Stimulated activated CD4-positive, alpha-beta T cell treated with anti-CD3 and anti-CD28 coated beads, Interleukin-4, amount 100 ng/mL, for 1 hour (primary cell): ENCODE measurements at places on chromosomes 6 and 20.

- DNase-seq: no peak
Observed at GRCh38 chr6:163250116-163250515, 164.4 kb upstream of the QKI start.

DNA sequence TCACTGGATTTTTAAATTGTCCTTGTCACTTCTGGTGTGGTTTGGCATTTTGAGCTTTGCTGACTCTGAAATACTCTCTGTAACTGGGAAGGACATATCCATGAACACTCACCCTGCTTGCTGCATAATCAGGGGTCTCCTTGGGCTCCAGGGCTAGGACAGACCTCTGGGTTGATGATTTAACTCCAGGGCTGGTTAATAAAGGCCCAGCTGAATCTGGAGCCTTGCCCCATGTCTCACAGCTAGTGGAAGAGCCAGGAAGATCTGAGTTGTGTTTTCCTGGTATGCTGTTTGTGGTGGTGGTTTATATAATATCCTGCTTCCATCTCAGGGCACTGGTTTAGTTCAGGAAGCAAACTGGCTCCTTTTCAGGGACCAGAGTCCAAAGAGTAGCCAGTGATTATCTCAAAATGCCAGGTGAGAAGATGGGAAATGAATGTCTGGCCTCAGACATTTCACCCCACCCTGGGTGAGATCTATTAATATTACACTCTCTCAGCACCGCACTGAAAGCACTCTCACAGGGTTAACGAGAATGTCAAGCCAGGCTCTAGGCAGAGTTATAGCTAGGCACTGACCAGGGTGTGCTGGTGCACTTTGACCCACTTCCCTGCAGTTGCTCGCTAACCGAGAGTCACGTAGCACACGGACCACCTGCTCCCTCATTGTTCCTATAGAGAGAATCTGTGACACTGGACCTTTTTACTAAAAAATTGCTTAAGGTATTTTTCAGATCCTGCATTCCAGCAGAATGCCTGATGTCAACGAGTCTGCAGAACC, 90.1 kb upstream of the SLC22A16 start:
- no peak for DNase-seq

- DNase-seq: no peak
Observed at GRCh38 chr20:4261333-4262284, 246.3 kb upstream of the RNF24 start.

DNA sequence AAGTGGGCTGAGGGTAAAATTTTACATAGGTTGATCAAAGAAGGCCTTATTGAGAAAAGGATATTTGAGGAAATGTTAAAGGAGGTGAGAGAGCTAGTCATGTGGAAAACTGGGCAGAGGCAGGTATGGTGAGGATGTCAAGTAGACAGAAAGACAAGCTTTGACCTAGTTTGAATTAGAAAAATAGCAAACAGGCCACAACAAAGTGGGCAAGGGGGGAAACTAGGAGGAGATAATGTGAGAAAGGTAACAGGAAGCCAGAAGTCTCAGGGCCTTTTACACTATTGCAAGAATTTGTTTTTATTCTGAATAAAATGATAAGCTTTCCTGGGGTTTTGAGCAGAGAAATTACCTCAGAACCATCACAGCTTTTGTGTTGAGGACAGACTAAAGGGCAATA, 115.7 kb downstream of the RWDD2A start:
- DNase-seq: no peak

- DNase-seq: no peak
Observed at GRCh38 chr20:31818376-31818908, 714 bp upstream of the MYLK2 start.

GRCh38 chr20:50323209-50323608, 132.6 kb downstream of the CEBPB start:
- DNase-seq: no peak

DNA sequence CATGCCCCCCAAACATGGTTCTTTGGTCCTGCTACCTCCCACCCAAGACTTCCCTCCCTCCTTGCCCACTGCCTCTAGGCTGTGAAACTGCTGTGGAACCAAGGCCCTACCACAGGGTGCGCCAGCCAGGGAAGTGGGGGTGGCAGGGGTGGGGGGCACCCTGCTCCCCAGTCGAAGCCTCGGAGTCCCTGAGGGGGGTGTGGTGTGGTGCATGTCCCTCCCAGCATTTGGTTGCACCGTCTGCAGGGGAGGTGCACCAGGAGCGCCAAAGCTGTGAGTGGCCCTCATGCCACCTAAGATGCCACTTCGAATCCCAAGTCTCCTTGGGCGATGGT, 1.8 kb downstream of the RGS19 start:
- no peak for DNase-seq

DNA sequence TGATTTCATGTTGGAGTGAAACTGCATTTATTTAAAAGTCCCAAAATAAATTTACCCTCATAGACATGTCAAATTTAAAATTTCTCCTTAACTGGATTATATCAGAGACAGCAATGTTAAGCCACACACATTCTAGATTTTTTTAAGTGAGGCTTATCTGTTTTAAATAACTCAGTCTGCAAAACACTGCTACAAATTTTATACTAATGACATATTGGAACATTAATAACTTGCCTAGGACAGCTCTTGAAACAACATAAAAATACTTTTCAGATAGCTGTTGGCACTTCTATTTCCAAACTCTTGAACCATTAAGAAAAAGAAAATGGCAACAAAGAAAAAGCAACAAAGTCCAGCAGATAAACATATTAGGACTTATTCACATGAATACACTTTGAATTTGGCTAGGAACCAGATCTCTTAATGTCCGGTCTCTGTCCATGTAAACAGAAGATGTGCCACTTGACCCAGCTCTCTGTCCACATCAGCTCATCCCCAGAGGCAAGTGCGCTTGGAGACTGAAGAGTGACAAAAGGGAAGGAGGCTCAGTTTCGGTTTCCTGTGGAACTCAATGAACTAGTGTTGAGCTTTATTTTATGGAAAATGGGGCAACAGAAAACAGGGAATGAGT, 219.3 kb upstream of the THBS2 start:
- no peak for DNase-seq

- DNase-seq: no peak
Observed at GRCh38 chr6:77926198-77926751, 273.4 kb downstream of the MEI4 start.

DNA sequence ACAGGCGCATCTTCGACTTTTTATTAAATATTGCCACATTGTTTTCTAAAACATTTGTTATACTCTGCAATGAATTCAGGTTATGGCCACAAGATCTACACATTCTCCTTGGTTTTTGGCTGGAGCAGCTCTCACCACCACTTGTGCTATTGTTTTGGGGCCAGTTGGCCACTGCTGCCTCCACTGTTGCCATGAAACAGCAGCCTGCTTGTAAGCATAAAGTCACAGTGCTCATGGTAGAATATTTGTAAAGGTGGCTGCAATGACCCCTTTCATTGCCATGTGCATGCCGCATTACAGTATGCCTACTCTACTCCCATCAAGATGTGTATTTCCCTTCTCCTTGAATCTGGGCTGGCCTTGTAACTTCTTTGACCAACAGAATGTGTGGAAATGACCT, 141.4 kb downstream of the SCML4 start:
- no peak for DNase-seq

GRCh38 chr6:25713824-25714223, 40.7 kb upstream of the SLC17A4 start:
- DNase-seq: no peak

DNA sequence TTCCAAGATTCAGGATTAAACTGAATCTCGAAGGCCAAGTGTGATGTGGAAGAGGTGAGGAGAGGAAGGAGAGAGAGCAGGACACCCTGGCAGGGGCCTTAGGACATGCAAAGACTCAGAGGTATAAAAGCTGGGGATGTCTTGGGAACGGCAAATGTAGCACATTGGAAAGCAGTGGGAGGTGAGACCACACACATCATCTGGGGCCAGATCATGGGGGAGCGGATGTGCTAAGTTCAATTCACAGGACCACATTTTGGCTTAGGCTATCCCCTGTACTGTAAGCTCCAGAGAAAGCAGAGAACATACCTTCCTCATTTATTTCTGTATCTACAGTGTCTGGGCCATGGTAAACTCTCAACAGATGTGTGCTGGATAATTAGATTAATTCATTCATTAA, 59.5 kb upstream of the MBOAT1 start:
- no peak for DNase-seq

DNA sequence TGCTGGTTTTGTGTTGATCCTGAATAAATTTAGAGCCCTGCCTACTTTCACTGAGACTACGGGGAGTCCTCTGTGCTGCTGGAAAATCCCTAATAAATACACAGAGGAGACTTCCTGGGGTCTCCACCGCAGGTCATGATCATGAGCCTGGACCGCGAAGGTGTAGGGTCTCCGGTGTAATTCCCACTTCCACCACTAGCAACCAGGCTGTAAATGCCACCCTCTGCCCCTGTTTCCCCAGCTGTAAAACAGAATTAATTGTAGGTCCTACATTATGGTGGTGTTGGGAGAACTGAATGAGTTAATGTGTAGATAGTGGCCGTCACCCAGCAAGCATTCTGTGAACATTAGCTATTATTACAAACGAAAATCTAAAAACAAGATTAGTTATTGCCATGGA, 191.6 kb upstream of the THBS2 start:
- no peak for DNase-seq

DNA sequence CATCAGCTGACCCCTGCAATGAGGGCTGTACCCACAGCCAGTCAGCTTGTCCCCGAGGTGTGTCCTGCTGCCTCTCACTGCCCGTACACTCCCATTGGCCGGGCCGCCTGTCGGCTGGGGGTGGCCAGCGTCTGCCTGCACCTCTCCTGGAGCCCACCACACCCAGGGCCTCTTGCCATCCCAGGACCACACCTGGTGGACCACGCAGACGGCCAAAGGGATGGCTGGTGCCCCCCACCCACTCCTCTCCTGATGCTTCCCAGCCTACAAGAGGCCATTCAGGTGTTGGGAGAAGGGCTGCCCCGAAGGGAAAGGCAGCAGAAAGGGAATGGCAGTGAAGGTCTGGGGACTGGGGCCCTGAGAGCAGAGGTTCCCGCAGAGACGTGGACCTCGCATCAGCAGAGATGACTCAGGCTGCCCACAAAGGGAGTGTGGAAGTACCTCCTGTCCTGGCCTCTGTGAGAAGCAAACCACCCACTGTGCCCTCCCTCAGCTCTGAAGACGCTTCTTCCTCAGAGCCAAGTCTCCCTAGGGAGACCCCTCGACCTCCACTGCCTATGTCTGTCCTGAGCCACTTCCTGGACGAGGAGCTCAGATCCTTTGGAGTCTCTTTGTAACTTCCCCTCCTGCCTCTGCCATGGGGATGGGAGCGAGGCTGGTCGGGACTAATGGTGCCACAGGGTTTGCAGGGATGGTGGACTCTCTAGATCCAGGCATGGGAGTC, 60.9 kb downstream of the PYGB start:
- no peak for DNase-seq

DNA sequence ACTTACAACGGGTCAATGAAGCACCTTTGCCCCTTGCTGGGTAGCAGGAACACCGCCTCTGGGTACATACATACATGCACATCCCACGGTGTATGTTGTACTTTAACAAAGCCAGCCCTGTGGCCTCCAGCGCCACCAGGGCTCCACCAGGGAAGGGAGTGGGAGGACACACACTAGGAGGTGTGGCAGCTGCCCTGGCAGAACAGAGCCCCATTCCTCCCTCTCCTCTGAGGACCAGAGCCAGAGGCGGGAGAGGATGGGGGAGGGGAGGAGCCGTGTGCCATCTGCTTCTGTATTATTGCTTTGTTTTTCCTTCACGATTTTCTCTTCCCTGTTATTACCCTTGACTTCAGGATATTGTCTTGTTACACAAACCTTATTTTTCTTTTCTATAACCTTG, 105.8 kb upstream of the TRAF3IP2 start:
- no peak for DNase-seq

DNA sequence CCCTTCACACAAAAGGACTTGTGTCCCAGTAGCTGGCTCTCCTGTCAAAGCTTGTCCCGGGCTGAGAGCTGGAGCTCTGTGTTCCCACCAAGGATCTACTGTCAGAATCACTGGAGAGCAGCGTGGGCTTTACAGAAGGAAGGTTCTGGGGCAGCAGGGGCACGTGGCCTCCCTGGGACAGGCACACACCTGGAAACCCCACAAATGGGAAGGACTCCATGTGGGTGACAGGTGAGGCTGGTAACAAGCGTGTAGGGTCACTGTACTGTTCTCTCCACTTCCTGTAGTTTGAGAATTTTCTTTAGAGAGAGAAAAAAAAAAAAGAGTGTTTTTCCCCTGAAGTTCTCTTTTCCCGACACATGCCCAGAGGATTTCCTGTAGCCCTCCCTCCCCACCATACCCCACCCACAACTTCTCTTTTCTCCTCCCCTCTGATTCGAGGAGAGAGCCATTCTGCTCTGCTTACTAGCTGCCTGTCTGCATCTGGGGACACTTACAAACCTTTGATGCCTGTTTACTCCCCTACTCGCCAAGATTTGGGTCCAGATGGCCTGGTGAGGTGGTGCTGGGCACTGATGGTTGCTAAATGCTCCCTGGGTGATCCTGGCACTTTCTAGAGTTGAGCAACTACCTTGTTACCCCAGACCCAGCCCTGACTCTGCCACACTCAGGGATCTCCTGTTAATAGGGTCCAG, 84.1 kb upstream of the SIRPA start:
- DNase-seq: no peak

GRCh38 chr6:75581231-75581630, 20.4 kb upstream of the SENP6 start:
- no peak for DNase-seq

GRCh38 chr20:53826597-53827291, 233.1 kb upstream of the ZNF217 start:
- DNase-seq: no peak

DNA sequence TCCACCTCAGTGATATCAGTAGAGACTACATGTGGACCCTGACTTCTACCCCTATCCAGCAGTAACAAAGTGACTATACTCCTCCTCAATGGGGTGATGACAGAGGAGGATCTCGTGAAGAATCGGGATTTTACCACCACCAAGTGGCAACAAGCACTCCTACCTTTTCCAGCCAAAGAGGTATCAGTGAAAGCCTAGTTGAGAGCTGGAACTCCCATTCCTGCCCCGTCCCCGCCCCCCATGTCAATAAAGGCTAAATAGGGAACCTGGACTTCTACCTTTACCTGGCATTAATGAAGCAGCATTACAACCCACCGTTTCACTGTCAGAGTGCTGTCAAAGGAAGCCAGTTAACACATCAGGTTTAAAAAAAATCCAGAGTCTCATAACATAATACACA, 45.3 kb downstream of the RNF24 start:
- no peak for DNase-seq

DNA sequence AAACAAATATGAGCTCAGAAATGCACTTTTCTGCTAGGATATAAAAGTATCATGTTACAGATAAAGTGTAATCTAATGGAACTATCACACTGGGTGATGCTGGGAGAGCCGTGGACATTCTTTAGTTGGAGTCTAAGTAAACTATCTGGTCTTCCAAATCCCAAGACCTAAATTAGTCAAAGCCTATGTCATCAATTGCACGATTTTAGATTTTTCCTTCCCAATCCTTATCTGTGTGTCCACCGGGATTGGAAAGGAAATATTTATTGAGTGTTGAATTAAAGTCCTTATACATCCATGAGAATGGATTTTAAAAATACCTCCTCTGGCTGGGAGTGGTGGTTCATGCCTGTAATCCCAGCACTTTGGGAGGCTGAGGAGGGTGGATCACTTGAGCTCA, 19.6 kb upstream of the MRAP2 start:
- DNase-seq: no peak
